ENCODE measurements at places on chromosomes 7 and 10.

GRCh38 chr10:33248638-33249037, 85.8 kb downstream of the NRP1 start:
- DNase-seq, result peak; percentile 55

DNA sequence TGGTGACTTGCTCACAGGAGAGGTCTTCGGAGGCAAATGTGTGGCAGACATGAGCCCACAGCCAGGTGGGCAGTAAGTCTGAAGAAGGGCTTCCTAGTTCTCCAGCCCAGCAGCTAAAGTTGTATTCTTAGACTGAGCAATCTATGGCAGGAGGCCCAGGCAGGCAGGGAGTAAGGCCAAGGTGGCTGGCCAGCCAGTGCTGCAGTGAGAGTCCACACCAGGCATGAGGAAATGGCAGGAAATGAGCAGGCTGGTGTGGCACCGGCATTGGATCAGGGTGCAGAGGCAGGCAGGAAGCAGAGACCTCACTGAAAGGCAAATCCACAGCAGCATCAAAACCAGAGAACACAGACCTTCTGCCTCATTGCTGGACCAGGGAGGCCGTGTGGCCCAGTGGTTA, 84.6 kb upstream of the PDE1C start:
- DNase-seq, result peak; percentile 91

DNA sequence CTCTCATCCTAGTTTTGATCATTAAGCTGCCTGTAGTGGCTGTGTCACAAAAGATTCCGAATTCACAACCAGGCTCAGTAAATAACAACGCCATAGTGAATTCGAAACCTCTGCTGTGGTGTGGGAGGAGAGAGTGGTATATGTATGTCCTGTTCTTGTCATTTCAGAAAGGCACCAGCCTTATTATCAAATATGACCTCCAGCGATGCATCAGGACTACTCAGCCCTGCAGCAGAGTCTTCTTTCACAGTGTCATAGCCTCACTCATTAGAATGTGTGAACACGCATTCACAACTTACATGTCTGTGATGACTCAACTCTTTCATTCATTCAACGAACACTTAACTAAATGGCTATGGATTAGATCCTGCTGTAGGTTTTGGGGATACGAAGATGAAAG, 15.3 kb downstream of the AOC1 start:
- DNase-seq, result no peak

GRCh38 chr7:106793015-106793975, 71.8 kb upstream of the PIK3CG start:
- no peak for DNase-seq

DNA sequence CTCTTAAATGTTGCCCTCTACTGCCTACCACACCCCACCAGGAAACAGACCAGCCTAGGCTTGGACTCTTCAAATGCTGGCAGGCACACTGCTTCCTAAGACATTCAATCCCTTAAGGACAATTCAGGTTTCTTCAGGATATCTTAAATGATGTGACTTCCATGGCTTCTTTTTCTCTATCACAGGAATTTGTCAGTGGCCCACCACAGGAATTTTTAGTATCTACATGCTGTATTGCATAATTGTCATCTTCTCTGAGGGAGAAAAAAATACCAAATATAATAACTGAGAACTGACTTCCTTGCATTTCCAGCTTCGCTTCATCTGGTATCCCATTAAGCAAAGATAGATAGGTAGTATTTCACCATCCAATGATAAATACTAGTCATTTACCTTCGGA, 129.3 kb downstream of the WNT2 start:
- no peak for DNase-seq

DNA sequence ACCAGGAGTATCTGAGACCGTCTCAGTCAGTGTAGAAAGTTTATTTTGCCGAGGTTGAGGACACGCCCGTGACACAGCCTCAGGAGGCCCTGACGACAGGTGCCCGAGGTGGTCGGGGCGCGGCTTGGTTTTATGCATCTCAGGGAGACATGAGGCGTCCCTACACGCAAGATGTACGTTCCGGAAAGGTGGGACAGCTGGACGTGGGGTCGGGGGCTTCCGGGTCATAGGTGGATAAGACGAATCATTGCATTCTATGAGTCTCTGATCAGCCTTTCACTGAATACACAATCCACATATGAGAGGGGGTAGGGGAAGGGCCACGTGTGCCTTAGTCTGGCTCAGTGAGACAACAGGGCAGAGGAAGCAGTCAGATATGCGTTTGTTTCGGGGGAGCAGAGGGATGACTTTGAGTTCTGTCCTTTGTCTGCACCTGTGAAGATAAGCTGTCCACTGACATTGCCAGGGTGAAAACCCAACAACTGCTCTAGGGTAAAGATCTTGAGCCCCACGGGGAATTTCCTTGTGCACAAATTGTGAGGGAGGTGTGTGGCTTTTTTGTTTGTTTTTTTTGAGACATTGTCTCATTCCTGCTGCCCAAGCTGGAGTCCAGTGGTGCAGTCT, 66.2 kb downstream of the DNAJB6 start:
- no peak for DNase-seq

DNA sequence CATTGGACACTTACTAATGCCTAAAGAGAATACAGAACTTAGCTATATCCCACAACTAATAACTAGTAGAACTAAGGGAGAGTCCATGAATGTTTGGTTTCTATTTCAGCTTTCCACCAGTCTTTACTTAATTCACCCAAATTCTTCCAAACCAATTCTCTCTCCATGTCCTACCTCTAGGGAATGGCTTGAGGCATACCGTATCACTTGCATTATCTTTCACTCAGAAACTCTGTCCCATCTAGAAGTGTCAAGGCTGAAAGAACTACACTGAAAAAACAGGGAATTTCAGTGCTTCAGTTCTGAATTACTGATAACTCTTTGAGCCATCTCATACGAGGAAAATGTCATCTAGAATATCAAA, 758 bp downstream of the TMEM168 start:
- DNase-seq, result no peak

DNA sequence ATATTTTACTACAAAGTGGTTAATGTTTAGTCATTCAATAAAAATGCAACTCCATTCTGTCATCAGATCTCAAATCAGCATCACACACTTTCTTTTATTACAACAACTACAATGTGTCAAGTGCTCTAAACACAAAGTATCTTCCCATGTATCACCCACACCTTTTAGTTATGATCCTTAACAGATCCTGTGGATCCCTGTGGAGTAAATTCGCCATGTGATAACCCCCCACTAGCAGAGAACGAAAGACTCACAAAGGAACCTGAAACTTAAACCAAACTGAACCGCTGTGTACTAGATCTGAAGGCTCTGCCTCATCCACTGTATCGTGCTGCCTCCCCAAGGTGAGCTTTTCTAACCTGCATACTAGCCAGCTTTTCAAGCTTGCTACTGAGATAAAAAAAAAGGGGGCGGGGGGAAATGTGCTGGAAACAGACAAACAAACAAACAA, 1.7 kb downstream of the DPY19L1 start:
- DNase-seq, result peak; percentile 56

- no peak for DNase-seq
Observed at GRCh38 chr7:17910377-17910776, 29.9 kb downstream of the SNX13 start.

- DNase-seq, result no peak
Observed at GRCh38 chr7:5580714-5581395, 157.2 kb upstream of the TNRC18 start.

DNA sequence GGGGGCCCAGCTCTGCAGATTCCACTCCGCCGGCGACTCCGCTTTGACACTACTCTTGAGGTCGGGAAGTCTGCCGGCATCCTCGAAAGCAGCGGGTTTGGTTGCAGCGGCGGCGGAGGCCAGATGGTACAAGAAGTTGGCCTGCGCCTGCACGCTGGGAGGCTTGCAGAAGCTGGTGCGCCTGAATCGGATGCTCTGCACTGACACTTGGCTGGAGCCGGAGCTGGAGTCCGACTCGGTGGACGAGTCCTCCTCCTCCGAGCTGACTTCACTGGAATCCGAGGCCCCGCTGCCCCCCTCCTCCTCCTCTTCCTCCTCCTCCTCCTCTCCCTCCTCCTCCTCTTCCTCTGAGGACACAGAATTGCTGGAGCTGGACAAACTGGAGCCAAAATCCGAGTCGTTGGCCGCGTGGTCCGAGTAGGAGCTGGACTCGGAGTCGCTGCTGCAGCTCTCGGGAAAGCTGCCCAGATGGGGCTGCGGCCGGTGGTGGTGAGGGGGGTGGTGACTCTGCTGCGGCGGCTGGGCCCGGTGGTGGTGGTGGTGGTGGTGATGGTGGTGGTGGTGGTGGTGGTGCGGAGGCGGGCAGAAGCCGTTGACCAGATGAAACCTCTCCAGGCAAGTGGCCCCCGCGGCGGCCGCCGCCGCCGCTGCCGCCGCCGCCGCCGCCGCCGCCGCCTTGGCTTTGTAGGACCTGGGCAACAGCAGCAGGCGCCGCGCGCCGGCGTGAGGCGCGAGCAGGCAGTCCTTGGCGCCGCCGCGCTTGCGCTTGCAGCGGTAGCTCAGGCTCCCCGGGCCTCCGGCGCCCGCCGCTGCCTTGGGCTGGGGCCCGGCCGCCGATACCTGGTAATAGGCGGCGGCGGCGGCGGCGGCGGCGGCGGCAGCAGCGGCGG, 9.0 kb downstream of the SKIDA1 start:
- DNase-seq, result peak; percentile 48

GRCh38 chr7:106568680-106569499, 92.1 kb downstream of the CCDC71L start:
- DNase-seq, result peak; percentile 44

GRCh38 chr10:123848564-123849457, 42.8 kb downstream of the CPXM2 start:
- no peak for DNase-seq

DNA sequence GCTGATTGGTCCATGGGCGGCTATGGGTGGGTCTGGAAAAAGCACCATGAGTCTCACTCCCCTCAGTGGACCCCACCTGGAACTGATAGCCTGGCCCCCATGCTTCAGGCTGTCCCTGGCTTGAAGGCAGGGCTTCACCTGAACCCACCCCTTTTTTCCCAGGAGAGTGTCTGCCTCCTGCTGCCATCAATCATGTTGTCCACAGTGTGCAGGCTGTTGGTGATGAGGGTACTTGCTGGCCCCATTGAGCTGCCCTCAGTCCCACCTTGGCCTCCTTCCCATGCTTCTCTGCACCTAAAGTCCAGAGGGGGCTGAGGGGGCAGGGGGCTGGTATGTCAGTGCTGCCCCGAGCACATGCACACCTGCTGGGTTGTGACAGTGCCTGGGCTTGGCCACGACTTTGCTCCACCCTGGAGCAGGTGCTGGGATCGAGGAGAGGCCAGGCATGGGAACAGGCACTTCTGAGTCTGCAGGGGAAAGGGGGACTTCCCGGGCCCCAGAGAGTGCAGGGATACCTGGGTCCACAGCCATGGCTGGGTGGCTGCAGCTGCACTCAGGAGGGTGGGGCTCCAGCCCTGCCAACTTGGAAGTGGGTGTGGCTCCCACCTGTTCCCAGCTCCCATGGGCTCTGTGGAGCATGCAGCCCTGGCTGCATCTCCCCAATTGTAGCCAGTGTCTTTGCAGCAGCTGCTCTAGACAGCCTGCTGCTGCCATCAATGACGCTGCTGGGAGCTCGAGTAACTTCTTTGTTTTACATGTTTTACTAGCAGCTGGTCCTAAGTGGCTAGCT, 56.9 kb downstream of the ADK start:
- DNase-seq, result no peak

GRCh38 chr10:32000937-32001336, 55.3 kb downstream of the KIF5B start:
- DNase-seq, result no peak

- no peak for DNase-seq
Observed at GRCh38 chr10:97116462-97117162, 69.1 kb downstream of the SLIT1 start.

DNA sequence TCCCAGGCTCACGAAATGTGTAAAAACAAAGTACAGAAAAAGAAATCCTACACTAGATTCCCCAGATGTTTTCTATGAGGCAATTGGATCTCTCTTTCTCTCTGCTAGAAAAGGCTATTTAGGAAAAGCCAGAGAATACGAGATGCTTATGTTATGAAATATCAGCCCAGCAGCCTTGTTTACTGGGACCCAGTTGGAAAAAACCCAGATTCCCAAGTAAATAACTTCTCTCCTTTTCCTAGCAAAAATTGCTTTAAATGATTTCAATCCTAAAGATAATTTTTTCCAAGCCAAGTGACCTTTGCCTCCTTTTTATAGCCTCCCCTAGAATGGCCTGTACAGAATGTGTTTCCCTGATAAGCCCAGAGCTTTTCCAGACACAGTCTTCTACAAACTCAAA, 199.3 kb downstream of the PLXNA4 start:
- no peak for DNase-seq

GRCh38 chr7:157574120-157574825, 237.5 kb downstream of the DNAJB6 start:
- no peak for DNase-seq

Measured in NCI-H226 (cell line).